ENCODE measurements at places on chromosomes 1 and 21.

- DNase-seq: peak; percentile 43
Observed at GRCh38 chr1:48469616-48470480, 2.2 kb downstream of the SPATA6 start.

- no peak for DNase-seq
Observed at GRCh38 chr1:59285691-59286090, 11.2 kb upstream of the FGGY start.

DNA sequence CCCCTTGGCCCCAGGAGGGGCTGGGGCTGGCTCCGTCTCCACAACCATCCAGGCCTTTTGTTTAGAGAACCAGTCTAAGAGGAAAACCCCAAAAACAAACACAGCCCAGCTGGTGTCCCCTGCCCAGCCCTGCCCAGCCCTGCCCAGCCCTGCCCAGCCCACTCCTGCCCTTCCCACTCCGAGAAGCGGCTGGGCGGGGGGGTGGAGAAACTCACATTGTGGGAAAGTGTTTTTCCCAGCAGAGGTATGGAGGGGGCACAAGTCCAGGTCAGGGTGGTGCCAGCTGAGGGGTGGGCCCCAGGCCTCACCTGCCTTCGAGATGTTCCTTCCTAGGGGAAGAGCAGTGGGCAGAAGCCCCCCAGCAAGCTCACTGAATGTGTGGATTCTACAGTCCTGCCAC, 10.0 kb upstream of the FAM131C start:
- DNase-seq: no peak

DNA sequence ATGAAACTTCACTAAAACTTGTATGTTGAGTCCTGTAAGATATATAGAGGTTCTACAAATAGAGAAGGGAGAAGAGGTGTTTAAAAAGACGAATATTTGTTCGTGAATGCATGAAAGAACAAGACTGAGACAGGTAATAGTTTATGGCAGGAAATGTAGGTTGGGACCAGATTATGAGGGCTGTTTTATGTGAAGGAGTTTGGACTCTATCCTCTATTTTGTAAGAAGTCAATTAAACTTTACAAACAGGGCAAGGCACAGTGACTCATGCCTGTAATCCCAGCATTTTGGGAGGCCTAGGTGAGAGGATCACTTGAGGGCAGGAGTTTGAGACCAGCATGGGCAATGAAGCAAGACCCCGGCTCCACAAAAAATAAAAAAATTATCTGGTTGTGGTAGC, 5.7 kb downstream of the SLC35A3 start:
- no peak for DNase-seq

GRCh38 chr21:31159808-31160207, 121.5 kb upstream of the KRTAP19-8 start:
- no peak for DNase-seq
